Renal cortex interstitium (tissue), 15 donors: ENCODE measurements at places on chromosomes 7 and 10. TPM values are rescaled to one million over a fixed set of nuclear protein-coding genes. Genes with fewer than 3 reads are reported as not detected.

DNA sequence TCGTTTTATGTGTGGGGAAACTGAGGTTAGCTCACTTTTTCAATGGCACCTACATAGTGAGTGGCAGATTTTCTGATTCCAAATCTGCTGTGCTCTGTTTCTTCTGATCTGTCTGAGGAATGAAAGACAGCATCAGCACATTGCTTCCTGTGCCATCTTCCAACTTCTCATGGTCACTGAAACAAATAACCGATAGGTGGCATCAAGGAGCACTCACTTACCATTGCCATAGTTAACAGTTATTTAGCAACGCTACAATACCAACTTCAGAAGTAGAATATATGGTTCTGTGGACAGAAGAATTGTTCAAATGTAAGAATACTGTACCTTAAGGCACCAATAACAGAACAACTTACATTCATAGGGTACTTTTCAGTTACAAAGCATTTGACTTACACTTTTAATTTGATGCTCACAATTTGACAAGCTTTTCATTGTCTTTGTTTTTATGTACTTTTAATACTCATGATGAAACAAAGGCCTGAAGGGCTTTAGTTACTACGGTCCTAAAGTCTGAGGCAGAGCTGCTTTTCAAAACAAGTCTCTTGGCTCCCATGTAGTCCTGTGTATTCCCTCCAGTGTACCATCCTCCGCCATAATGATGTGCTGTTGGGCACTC, 228.9 kb upstream of the TCF7L2 start:
- peak; percentile 39 for DNase-seq

GRCh38 chr10:35378541-35379210, 42.4 kb downstream of the CCNY start:
- DNase-seq, result no peak

GRCh38 chr7:129560831-129561230, 50.7 kb upstream of the NRF1 start:
- DNase-seq, result no peak

DNA sequence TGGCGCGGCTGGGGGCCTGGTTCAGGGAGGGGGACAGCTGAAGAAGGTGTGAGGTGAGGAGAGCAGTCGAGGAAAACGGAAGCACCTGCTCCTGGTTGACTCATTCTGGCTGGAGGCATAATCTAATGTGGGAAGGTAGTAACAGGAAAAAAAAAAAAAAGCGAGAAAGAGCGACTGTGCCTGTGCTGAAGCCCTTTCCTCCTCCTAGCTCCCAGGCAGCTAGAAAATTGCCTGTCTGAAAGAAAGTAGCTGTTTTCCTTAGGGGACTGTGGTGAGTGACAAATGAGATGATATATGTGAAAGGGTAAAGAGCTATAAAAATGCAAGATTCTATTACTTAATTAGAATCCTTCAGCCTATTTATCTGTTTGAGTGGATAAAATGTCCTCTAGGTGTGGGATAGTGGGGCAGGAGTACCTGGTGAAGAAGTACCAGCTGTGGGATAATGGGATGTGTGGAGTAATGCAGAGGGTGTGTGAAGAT, 4.9 kb upstream of the MEST start:
- DNase-seq, result no peak

DNA sequence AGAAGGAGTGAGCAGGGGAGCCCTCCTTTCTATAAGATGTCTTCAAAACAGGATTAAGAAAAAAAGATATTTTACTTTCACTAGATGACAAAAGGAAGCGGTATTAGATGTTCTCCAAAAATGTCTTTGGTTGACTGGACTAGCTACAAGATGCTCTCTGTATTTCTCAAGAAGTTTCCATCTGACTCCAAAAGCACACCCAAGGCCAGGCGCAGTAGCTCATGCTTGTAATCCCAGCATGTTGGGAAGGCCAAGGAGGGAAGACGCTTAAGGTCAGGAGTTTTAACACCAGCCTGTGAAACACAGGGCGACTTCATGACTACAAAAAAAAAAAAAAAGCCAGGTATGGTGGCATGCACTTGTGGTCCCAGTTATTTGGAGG, 84.5 kb downstream of the PIP4K2A start:
- no peak for DNase-seq

DNA sequence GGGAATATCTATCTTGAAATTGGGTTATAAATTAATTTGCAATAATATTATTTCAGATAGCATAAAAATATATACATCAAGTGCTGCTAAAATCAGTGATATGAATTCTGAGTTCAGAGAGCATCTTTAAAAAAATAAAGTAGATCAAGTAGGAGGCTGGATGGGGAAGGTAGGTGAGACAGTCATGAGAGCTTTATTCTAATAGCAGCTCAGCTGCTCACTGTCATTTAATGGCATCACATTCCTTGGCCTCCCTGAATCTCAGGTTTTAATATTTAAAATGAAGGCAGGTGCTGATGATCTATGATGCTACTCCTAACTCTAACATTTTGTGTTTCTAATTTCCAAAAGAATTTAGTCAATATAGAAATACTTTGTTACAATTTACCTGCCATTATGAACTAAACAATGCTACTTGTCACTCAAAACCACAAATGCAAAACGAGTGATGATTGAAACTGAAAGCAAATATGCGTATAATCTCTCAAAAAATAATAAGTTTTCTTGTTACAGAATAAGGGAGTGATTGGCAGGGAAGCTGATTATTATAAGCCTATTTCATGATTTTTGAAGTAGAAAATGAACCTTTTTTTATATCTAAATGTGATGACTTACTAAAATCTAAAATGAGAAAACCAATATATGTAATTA, 147.6 kb upstream of the CSTF2T start:
- DNase-seq, result no peak

Gene DDIT4
- polyA plus RNA-seq, result 48.3 TPM
